ENCODE measurements at places on chromosomes 7 and 10.
A peak's percentile ranks its signal among the peaks of the same experiment; 100 is the strongest.

- peaks cover 9% of the 10 kb centered on the region for H3K4me1 ChIP-seq
- no peak overlapping the region for H3K27ac ChIP-seq
- H3K27me3 ChIP-seq = no peaks in the 10 kb centered on the region
- peak; percentile 18 for DNase-seq
- H3K36me3 ChIP-seq = no peaks in the 10 kb centered on the region
These were observed 52.5 kb upstream of the NRP1 start for GRCh38 chr10:33386926-33387325.

- no peaks in the 10 kb centered on the region for H3K4me1 ChIP-seq
- H3K4me3 ChIP-seq = no peak overlapping the region
- no peak overlapping the region for H3K27ac ChIP-seq
These were observed 66.0 kb downstream of the TCERG1L start for GRCh38 chr10:131245475-131246059.

DNA sequence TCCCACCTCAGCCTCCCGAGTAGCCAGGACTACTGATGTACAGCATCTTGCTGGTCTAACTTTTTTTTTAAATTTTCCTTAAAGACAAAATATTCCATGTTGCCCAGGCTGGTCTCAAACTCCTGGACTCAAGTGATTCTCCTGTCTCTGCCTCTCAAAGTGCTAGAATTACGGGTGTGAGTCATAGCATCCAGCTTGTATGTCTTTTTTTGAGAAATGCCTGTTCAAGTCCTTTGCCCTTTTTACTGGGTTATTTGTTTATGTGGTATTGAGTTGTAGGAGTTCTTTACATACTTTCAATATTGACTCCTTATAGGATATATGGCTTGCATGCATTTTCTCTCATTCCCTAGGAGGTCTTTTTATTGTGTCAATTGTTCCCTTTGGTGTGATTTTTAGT lies 486.4 kb downstream of the MAGI2 start:
- H3K36me3 ChIP-seq = no peaks in the 10 kb centered on the region
- H3K4me3 ChIP-seq = no peak overlapping the region
- no peak for DNase-seq
- H3K27ac ChIP-seq = no peak overlapping the region
- no peaks in the 10 kb centered on the region for H3K27me3 ChIP-seq
- peaks cover 2% of the 10 kb centered on the region for H3K4me1 ChIP-seq

GRCh38 chr10:102291221-102291905 lies 46.0 kb downstream of the GBF1 start:
- no peaks in the 10 kb centered on the region for H3K4me1 ChIP-seq
- H3K27ac ChIP-seq = no peak overlapping the region
- no peak for DNase-seq
- H3K36me3 ChIP-seq = no peaks in the 10 kb centered on the region
- no peaks in the 10 kb centered on the region for H3K27me3 ChIP-seq
- no peak overlapping the region for H3K4me3 ChIP-seq

- H3K27ac ChIP-seq = no peak overlapping the region
- H3K36me3 ChIP-seq = no peaks in the 10 kb centered on the region
- H3K4me3 ChIP-seq = no peak overlapping the region
- DNase-seq = no peak
These were observed 219.6 kb downstream of the CACNB2 start for GRCh38 chr10:18359812-18360211.

GRCh38 chr10:65197935-65198334 lies 1676.7 kb downstream of the REEP3 start:
- H3K4me1 ChIP-seq = no peaks in the 10 kb centered on the region
- no peak overlapping the region for H3K27ac ChIP-seq
- no peaks in the 10 kb centered on the region for H3K27me3 ChIP-seq
- H3K36me3 ChIP-seq = no peaks in the 10 kb centered on the region
- H3K4me3 ChIP-seq = no peak overlapping the region

GRCh38 chr7:95843286-95843685 lies 70.9 kb downstream of the DYNC1I1 start:
- DNase-seq = no peak
- no peaks in the 10 kb centered on the region for H3K27me3 ChIP-seq
- no peak overlapping the region for H3K4me3 ChIP-seq
- H3K27ac ChIP-seq = no peak overlapping the region

DNA sequence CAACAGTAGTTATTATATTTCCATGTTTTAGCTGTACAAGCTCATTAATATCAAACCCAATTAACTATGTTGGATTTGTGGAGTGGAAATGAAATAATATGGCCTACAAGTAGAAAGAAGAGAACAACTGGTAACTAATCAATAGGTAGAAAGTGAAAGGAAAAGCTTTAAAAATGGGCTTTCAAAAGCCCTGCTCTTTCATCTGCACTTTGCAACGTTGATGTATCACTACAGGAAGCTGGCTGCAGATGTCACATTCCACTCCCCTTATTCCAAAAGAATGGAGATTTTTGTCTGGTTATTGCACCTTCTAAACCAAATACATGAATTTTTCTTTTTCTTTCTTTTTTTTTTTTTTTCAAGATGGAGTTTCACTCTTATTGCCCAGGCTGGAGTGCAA lies 11.7 kb upstream of the MKI67 start:
- H3K27me3 ChIP-seq = no peaks in the 10 kb centered on the region
- no peak overlapping the region for H3K4me3 ChIP-seq
- DNase-seq = no peak
- no peak overlapping the region for H3K27ac ChIP-seq
- H3K36me3 ChIP-seq = no peaks in the 10 kb centered on the region

All from fibroblast of lung (primary cell).